Mucosa of descending colon (tissue), 3 donors: ENCODE measurements at places on chromosomes 7 and 10. TPM values are rescaled to one million over a fixed set of nuclear protein-coding genes. Genes with fewer than 3 reads are reported as not detected.

The SLC25A28 gene
- 64.4 TPM for total RNA-seq

The GPC2 gene
- 5.1 TPM for total RNA-seq

The ZNF518A gene
- total RNA-seq, result 52.2 TPM

DNA sequence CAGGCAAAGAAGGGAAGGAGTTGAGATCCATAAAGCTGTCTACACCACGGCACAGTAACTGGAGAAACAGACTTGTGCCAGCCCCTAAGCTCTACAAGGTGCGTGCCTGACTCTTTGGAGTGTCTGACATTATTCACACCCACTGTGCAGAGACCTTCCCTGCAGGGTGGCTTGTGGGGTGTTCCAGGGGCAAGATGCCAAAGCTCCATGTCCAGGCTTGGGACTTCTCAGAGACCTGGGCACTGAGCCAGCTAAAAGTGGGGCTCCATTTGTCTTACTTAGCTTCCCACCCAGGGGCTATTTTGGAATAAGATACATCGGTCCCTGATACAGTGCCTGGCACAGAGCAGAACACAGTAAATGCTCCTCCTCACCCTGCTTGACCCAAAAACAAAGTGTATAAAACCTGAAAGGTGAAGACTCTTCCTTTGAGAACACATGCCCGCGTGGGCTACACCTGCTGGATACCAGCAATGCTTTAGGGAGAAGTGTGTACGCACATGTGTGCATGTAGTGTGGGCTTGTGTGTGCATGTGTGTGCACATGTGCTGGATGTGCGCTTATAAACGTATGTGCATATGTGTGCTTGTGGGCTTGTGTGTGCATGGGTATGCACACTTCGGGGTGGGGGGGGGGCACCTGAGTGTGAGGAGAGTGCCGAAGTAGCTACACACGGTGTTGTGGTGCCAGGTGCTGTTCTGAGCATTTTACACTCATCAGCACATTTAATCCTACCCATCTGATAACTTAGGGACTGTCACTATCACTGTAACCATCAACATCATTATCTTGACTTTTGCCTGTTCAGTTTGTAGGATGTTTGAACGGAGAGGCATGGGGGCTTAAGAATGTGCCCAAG lies 143.0 kb downstream of the ARHGAP22 start:
- peak; percentile 3 for DNase-seq

- no peak for DNase-seq
Measured at GRCh38 chr10:5094265-5095205, at the start of gene AKR1C3. TSS of gene AKR1C3 (plus strand) at chr10:5094414. CDS start at chr10:5094445, 31 bp downstream.

DNA sequence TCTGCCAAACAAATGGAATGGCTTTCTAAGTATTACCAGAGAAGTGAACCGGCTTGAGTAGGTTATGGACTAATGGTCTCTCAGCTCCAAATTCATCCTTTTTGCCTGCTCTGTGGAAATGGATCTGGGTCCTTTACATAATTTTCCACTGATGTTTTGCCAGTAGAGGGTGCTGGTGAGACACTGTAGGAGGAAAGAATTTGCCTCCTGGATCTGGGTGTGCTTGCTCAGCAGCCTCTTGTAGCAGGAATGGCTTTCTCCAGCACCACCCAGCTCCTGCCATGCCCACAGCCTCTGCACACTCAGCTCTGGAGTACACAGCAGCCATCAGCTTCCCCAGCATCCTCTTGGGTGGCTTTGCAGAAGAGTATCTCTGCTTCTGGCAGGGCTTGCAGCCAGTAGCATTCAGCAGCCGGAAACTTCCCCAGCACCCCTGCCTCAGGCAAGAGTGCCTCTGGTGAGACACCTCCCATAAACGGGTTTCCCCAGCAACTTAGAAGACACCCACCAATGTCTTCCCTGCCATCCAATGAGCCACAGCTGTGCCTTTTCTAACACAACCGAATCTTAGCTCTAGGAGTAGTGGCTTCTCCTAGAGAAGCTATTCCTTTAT lies 235.0 kb upstream of the PLPP4 start:
- no peak for DNase-seq

- no peak for DNase-seq
Measured at GRCh38 chr7:135798095-135798494, 49.5 kb upstream of the FAM180A start.
